ENCODE measurements at places on chromosomes 7 and 10. TPM values are rescaled to one million over a fixed set of nuclear protein-coding genes. Genes with fewer than 3 reads are reported as not detected.

GRCh38 chr10:102639537-102639936, 4.7 kb upstream of the TRIM8 start:
- no peak for DNase-seq

TAS2R5 gene
- total RNA-seq = 1.3 TPM

AKR1C8 gene
- 0.27 TPM for total RNA-seq

GRCh38 chr7:105677410-105677730, 96.1 kb upstream of the EFCAB10 start:
- no peak for DNase-seq

GRCh38 chr7:801940-802381, 30.3 kb upstream of the SUN1 start:
- no peak for DNase-seq

DNA sequence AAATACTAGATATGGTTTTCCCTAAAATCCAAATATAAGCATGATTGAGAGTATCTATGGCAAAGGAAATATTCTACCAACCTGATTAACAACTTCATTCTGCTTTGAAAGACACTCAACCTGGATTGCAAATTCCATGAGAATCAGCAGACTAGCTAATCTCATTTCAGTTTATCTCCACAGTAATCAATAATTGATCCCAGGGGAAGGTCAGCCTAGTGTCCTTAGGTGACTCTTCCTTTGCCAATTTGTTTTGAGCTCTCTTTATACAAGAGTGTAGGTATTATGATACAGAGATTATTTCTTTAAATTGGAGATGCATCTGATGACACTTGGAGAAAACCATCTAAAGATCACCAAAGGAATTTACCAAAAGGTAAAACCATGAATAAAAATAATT, 100.3 kb downstream of the GRM8 start:
- no peak for DNase-seq

DNA sequence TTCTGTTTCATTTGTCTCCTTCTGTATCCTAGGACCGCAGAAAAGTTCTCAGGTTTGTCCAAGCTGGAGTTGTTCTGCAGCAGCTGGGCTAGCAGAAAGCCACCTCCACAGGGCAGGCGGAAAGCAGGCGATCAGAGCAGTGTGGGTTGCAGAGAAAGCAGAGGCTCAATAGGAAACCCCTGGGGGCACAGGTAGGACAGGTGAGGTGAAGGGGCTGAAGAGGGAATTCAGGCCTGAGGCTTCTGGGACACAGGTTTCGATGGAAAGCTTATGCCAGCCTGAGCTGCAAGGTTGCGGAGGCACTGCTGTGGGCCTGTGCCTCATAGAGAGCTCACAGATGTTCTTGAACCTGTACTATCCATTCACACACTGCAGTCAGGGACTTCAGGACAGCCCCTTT, 194.9 kb upstream of the TPK1 start:
- no peak for DNase-seq

GRCh38 chr7:23893942-23894891, 184.2 kb downstream of the STK31 start:
- DNase-seq = peak; percentile 67

DNA sequence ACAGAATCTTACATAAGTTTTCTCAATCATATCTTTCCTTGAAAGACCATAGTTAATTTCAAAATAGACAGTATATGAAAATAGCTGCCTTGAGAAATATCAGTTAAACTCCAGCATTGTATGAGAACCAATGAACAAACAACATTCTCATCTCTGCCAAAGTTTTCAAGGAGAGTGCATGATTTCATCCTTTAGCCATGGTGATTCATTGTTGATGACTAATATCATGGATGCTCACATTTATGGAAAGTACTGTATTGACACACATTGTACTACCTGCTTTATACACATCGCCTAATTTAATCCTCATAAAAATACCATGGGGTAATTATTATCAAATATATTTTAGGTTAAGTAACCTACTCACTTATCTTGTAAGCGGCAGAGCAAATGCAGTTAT, 250.3 kb downstream of the CNTNAP2 start:
- DNase-seq = no peak

DNA sequence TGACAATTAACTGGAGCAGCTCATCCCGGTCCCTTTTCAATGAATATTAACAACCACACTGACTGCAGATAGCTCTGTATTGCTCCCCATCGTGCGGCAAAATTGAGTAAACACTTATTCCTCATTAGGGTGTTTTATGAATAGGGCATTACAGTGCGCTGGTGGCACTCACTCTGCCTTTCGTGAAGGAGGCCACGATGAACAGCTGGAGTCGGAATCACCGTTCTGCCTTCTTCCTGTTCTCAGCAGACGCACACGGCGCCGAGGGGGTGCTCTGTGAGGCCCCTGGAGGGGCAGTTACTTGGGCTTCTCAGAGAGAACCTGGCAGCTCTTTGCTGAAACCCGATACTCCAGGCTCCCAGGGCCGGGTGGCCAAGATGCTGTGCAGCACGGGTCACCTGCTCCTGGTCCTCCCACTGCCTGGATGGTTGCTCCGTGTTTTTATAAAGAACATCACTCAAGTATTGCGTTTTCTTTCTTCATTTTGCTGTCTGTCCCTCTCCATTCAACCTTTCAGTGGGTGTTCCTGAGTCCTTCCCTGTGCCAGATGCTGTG, 241.9 kb downstream of the GLRX3 start:
- DNase-seq = no peak

- DNase-seq = no peak
Measured at GRCh38 chr7:96921771-96922170, 83.6 kb upstream of the DLX6 start.

- no peak for DNase-seq
Measured at GRCh38 chr10:116810120-116810500, 39.2 kb upstream of the ENO4 start.

Measured in activated CD4-positive, alpha-beta T cell treated with anti-CD3 and anti-CD28 coated beads, Interleukin-2, amount 10 ng/mL, durations not matched to agents 7 days and 5 days (primary cell).